Central memory CD4-positive, alpha-beta T cell (primary cell): ENCODE measurements at places on chromosomes 13 and 19.

DNA sequence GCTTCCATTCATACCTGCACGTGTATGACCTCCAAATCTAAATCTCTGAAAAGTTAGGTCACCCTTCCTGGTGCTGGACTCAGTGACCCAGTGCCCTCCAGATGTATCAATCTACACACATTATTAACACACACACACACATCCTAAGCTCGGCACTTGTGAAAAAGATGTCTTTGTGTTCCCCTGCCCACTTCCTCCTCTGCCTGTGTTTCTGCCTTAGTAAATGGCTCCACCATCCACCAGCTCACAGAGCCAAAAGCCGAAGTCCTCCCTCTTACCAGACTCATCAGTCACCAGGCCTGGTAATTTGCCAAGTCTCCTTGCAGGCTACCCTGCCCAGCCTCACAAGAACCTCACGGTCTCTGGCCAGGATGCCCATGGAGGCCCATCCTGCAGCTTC, 131.5 kb downstream of the SHISA2 start:
- DNase-seq = no peak

DNA sequence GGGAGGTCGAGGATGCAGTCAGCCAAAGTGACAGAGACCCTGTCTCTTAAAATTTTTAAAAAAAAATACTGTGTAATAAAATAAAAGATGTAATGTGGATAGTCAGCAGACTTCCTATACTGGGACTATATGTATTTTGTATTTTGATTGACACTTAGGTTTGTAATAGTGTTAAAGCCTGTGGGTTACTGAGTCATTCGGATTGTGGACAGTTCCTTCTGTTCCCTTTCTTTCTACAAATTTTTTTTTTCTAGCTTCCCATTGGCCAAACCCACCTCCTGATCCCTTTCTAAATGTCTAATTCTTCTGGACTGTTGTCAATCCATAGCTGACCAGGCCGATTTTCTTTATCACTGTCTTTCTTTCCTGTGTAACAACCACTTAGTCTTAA, 108.0 kb downstream of the DNAJC3 start:
- no peak for DNase-seq

GRCh38 chr13:32225481-32225931, 89.7 kb downstream of the ZAR1L start:
- no peak for DNase-seq

DNA sequence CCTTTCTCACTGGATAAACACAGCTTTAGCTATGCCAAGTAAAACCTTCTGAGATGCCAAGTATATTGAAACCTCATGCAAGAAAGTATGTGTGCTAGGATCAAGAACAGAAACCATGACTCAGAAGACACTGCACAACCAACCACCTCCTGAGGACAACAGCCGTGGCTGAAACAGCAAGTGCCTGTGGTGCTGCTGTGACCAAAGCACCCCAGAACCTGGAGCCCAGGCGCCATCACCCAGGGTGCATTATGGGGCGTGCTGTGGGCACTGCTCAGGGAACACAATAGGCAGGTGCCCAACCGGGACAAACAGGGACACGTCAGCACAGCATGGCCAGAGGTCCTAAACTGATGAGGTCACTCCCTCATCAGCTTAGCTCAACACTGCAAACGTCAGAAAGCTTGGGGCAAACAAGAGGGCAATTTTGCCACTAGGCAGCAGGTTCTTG, 101.3 kb upstream of the SLC15A1 start:
- no peak for DNase-seq

DNA sequence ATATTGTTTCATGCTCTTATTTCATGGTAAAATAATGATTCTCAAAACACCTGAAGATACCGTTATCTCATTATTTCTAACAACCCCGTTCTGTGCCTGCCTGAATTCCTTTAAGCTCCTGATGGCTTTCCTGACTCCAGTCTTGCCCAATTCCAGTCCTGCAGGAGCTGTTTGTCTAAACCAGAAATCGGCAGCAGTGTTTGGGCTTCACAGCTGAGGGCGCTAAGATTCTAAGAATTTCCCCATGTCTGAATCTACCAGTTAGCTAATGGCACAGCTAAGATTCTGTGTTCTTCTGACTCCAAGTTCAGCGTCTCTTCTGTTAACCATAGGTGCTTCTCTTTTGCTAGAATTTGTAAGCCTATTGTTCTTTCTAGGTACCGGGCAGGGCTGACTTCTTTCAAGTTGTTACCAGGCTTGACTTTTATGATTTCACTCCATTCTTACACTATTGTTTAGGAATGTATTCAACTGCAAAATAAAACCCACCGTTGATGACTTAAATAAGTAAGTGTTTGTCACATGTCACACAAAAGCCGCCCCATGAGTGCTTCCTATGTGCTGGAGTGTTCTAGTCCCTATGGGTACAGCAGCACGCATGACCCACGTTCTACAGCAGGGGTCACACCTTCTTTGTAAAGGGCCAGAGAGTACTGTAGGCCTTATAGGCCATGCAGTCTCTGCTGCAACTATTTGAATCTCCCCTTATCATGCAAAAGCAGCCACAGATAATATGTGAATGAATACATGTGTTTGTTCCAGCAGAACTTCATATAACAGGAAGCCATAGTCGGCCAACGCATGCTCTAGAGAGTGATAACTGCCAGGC, 168.3 kb upstream of the RNF113B start:
- no peak for DNase-seq

GRCh38 chr19:5091018-5091683, 122.2 kb downstream of the KDM4B start:
- DNase-seq = no peak

DNA sequence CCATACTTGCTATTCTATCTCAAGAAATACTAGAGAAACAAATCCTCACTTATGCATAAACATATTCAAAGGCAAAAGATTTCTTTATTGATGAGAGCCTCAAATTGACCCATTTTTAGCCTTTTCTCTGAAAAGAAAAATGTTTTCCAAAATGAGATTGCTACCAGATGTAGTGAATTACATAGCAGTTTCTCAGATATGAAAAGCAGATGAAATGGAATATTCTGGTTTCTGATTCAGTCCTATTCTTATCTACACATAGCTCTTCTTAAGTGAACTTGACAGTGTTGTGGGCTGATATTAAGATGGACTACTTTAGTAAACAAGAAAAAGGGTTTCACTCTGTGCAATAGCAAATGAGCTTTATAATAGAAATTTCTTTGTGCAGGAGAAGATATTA, 183.5 kb downstream of the DNAJC15 start:
- no peak for DNase-seq

DNA sequence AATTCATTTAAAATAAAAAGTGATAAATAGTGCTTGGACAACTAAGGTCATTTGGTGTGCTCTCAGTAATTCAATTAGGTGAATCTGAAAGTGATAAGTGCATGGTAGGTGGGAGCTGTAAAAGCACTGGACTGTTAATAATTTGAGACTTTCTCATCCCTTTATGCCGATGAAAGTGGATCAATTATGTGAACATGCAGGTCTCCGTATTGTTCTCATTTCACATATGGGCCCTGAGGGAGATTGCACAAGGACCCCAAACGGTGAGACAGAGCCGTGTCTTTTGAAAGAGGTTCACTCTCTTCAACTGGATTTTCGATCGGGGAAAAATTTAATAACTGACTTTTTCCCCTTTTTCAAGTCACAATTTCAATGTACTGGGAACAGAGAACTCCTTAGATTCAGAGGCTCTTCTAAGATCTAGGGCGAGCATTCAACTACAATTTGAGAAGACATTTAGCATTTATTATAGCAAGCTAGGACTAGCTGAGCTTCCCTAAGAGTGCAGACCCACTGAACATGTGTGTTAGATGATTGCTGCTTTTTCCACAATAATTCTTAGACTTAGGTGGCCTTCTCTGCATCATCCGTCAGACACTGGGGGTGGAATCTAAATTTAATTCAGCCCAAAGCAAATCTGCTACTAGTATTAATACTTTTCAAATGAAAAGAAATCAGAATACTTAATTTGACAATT, 347.6 kb downstream of the OXGR1 start:
- no peak for DNase-seq

DNA sequence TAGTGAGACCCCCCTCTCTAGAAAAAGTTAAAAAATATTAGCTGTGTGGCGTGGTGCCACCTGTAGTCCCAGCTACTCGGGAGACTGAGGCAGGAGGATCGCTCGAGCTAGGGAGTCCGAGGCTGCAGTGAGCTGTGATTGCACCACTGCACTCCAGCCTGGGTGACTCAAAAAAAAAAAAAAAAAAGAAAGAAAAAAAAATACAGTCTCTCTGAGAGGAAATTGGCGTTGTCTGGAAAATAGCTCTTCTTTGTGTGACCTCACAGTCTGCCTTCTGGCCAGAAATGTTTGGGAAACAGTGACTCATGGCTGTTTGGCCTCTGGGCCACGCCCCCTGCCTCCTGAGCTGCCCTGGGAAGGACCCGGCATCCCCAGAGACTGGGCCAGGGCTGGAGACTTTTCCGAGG, 10.7 kb downstream of the MARCHF2 start:
- DNase-seq = no peak

- peak; percentile 31 for DNase-seq
These were observed 10.1 kb downstream of the GRIN2D start for GRCh38 chr19:48403606-48404005.

DNA sequence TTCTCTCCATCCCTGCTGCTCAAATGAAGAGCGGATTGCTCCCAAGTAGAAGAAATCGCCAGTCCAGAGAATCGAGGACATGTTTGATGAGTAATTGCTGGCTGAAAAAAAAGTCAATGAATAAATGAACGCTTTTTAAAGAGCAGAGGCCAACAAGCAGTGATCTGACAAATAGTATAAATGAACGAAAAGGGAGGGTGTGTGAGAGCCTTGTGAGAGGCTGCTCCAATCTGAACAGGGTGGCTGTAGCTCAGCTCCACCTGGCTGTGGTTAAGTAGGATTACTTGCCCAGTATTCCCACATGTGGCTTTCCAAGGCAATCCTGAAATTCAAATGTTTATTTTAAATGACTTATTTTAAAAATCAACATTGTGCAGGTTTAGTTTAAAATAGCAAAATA, 117.1 kb downstream of the TSHZ3 start:
- DNase-seq = no peak

- no peak for DNase-seq
These were observed 1.3 kb downstream of the TNNT1 start for GRCh38 chr19:55147545-55148251.

GRCh38 chr13:91643394-91643793, 245.0 kb downstream of the GPC5 start:
- DNase-seq = no peak

- peak; percentile 100 for DNase-seq
These were observed 455 bp upstream of the ING1 start for GRCh38 chr13:110712849-110713641.

- no peak for DNase-seq
These were observed 68.9 kb downstream of the FREM2 start for GRCh38 chr13:38755793-38756192.

- no peak for DNase-seq
These were observed 104.9 kb downstream of the HSPH1 start for GRCh38 chr13:31056644-31057271.

DNA sequence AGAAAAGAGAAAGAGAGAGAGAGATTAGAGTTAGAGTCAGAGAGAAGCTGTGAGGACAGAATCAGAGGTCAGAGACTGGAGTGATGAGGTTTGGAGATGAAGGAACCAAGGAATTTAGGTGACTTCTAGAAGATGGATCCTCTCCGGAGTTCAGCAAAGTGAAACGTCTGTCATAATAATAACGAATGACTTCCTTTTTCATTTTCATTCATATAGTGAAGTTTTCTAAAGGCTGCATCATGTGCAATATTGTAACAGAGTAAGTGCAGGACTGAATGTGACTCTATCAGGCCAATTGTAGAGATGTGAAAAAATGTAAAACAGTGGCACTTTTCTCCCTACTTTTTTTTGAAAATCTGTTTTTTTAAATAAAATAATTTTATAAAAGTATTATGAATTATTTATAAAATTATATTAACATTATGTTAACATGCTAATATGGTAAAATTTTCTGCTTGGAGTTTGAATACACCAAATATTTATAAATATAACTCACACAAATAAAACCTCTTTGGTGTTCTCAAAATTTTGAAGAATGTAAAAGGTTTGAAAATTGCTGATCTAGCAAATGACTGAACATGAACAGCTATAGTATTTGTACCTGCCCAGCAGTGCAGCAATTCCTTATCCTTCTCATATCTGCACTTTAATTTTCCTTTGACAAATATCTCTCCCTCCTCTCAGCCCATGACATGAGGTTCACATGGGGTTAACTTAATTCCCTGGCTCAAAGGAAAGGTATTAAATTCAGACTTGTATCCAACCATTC, 4.2 kb upstream of the TNFSF11 start:
- no peak for DNase-seq

- no peak for DNase-seq
These were observed 16.0 kb downstream of the CDX2 start for GRCh38 chr13:27952876-27953675.

DNA sequence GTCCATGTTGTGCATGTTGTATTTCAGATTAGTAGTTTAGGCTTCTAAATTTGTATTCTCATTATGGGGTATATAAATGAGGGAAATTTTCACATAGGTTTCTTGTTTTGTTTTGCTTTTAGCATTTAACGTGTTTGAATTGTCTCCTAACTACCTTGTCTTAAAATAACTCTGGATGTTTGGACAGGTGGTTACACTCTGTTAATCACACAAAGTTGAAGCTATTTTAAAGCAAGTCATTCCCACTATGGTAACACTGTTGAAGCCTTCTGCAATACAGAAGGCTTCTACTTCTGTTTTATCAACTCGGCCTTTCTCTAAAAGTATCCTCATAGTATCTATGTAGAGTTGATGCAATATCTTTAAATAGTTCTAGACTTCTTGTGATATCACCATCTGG, 245.3 kb upstream of the HTR2A start:
- no peak for DNase-seq

DNA sequence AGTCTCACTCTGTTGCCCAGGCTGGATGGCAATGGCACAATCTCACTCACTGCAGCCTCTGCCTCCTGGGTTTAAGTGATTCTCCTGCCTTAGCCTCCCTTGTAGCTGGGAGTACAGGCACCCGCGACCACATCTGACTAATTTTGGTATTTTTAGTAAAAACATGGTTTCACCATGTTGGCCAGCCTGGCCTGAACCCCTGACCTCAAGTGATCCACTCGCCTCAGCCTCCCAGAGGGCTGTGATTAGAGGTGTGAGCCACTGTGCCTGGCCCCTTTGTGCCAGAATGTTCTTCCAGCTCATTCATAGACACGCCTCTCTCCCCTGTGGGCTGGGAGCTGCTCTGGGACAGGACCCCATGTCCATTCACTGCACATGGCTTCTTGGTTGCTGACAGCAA, 9.1 kb downstream of the MYDGF start:
- no peak for DNase-seq

GRCh38 chr19:17348700-17349099, 11.3 kb downstream of the GTPBP3 start:
- no peak for DNase-seq
